ENCODE measurements at places on chromosomes 3 and 15.

GRCh38 chr3:55571913-55572312 lies 84.8 kb upstream of the WNT5A start:
- DNase-seq: no peak

DNA sequence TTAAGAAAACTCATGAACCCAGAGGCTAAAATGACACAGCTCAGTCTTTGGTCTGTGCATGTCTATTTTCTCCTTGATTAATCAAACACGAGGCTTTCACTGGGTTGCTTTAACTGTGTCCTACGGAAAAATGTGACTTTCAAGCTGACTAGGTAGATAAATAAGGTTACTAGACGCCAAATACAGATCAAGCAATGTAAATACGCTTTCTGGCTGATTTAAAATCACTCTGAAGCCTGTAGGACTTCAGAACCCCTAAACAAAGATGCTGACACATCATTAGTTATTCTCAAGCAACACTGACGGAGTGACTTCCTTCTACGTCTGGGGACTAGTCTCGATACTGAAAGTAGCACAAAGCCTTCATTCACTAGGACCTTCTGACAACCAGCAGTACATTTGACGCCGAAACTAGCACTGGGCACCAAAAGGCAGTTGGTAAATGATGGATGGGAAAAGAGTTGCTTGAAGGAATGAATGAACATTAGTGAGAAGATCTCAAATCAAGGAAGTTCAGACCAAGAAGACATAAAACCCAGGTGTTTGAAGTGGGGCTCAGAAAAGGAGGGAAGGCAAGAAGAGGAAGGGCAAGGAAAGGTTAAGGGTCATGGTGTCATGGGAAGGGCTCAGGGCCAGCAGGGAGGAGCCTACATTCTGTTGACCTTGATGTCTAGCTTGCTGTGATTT lies 67.1 kb upstream of the CDV3 start:
- peak; percentile 48 for DNase-seq

DNA sequence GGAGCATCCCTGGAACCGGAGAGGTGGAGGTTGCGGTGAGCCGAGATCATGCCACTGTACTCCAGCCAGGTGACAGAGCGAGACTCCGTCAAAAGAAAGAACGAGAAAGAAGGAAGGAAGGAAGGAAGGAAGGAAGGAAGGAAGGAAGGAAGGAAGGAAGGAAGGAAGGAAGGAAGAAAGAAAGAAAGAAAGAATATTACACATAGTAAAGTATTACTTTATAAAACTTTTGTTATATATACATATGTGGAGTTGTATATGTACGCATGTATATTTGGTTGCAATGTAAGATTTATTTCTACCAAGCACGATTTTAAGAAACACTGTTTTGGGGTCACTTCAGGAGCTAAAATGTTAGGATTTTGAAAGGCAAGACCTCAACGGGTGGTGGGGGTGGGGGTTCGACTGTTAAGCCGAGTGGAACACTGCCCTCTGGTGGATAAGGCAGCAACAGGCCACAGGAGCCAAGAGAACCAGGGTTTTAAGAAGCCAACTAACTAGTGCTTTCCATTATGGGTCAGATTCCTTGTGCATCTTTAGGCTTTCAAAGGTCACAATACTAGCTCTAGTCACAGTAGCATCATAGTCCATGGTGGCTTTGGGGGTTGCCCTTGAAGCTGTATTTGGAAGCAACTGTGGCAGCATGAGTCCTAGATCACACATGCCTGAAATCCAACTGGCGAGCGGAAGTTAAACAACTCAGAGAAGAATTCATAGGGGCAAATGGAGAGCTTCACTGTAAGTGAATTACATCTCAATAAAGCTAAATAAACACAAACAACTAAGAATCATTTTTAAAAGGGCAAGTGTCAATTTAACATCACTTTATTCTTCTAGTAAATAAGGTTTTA lies 22.5 kb downstream of the GLB1 start:
- peak; percentile 91 for DNase-seq

- DNase-seq: peak; percentile 22
These were observed 61.6 kb upstream of the RYK start for GRCh38 chr3:134312072-134312872.

- DNase-seq: no peak
These were observed 15.7 kb upstream of the ESYT3 start for GRCh38 chr3:138418601-138419206.

- no peak for DNase-seq
These were observed 111.2 kb upstream of the SLC25A36 start for GRCh38 chr3:140830391-140830790.

DNA sequence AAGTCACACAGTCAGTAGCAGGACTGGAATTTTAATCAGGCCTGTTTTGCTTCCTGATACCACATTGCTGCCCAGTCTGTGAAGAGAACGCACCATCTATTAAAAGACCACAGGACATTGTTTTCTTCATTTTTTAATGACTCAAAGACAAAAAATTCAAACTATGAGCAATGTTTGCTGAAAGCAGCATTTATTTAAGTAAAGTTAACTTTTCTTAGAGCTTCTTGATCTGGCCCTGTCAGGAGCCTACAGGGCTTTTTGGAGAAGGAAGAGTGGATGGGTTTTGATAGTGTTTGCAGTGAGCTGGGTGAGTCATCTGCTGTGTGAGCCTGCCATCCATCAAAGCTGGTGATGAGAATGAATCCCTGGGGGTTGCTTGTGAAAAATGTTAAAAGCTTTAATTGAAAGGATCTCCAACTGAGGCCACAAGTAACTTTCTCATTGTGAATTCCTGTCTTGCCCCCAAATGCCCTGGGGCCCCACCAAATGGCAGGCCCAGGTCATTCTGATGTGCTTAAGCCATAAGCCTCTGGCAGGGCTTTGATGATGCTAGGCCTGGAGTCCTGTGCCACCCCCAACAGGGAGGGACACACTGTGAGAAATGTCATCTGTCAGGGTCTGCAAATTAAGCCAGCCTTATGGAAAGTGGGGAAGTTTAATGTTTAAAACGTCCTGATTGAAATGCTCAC lies 136.2 kb upstream of the PFN2 start:
- peak; percentile 8 for DNase-seq

DNA sequence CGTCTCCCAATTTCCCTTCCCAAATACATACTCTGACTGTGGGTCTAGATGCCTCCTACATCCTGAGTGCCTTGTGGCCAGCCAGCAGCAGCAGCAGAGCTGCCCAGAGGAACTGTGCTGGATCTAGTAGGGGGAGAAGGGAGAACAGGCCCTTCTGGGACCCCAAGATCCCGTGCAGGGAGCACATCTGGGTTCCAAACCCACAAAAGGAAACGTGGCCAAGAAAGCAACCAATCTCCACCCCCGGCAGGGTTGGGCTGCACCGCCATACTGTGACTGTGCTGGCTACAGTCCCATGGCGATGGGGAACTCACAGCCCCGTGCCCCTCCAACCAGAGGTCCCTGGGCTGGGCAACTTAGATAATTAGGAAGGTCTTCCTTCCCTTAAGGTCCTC lies 86.3 kb downstream of the PPCDC start:
- peak; percentile 81 for DNase-seq

- no peak for DNase-seq
These were observed 678.2 kb upstream of the CFAP20DC start for GRCh38 chr3:59727902-59728586.

GRCh38 chr3:156615592-156616173 lies 58.7 kb upstream of the TIPARP start:
- DNase-seq: no peak

DNA sequence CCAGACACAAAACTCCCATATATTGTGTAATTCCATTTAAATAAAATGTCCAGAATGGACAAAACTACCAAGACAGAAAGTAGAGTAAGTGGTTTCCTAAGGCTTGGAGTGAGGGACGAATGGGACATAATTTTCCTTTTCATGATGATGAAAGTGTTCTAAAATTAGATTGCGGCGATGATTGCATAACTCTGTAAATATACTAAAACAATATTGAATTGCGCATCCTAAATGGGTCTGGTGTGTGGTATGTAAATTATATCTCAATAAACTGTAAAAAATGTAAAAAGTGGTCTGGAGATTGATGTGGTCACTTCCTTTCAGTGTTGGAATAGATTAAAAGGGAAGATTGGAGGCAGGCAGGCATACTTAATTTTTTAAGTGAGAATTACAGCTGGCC lies 105.9 kb upstream of the KCNAB1 start:
- DNase-seq: no peak

DNA sequence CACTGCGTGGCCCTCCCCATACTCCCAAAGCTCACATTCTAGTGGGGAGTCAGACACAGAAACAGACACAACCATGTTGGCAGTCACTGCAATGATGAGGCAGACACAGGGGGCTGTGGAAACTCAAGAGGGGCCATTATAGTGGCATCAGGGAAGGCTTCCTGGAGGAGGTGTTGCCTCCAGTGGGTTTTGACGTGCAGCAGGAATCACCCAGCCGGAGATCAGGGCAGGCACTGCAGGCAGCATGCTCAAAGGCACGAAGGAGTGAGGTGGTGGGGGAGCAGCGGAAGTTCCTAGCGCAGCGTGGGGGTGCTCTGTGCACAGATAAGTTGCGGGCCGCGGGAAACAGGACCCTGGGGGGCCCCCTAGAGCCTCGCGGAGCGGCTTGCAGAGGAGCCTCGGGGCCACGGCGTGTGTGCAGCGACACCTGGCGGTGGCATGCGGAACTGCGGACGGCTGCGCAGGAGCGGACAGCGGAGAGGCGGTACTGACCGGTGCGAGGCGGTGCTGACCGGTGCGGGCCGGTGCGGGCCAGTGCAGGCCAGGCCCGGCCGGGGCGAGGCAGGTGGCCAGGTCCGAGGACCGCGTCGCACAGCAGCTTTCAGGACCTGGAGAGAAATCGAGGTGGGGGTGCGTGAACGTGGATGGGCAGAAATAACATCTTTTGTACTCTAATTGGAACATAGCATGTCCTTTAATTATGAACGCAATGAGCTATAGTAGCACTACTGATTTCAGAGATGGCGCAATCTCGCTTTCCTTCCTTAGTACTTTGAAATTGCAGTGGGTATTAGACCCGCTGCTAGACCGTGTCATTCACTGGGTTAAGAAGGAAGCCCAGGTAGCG lies 101.5 kb downstream of the FBLN2 start:
- DNase-seq: peak; percentile 96

- DNase-seq: peak; percentile 58
These were observed 5.2 kb downstream of the GLB1 start for GRCh38 chr3:33091746-33092145.

- no peak for DNase-seq
These were observed 470.4 kb downstream of the LPP start for GRCh38 chr3:188624384-188624783.

- no peak for DNase-seq
These were observed 124.3 kb upstream of the IGF1R start for GRCh38 chr15:98523912-98524662.

DNA sequence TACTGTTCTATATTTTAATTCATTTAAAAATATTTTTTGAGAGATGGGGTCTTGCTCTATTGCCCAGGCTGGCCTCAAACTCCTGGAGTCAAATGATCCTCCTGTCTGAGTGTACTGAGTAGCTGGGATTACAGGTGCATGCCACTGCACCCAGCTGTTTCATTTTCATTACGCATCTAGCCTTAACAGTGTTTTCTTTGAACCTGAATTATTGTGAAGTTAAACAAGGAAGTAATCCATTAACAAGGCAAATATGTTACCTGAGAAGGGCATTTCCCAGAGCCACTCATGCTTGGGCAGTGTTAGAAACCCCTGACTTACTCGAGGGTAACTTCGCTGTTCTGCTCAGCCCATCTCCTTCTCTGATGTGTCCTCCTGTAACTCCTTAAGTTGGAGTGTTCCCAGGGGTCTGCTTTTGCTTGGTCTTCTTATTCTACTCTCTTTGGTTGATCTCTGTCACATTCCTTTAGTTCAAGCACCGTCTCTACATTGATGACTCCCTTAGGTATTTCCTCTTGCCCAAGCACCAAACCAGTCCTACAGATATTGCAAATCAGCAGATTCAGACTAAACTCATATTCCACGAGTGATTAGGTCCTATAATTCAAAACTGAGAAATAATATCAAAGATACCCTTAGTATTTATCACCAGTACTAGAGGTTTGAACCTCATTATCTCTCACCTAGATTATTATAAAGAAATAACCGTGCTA lies 107.9 kb downstream of the STAC start:
- no peak for DNase-seq

- DNase-seq: no peak
These were observed 15.3 kb upstream of the RPL32 start for GRCh38 chr3:12856626-12857025.

GRCh38 chr3:87727783-87728182 lies 331.0 kb downstream of the CGGBP1 start:
- no peak for DNase-seq

GRCh38 chr3:44920081-44920480 lies 45.7 kb downstream of the TGM4 start:
- DNase-seq: no peak

- peak; percentile 43 for DNase-seq
These were observed 10.6 kb downstream of the POPDC2 start for GRCh38 chr3:119649761-119650160.

GRCh38 chr3:14147066-14147435 lies 22.2 kb downstream of the TMEM43 start:
- DNase-seq: no peak

GRCh38 chr3:48232232-48232631 lies 8.7 kb upstream of the ZNF589 start:
- DNase-seq: no peak

DNA sequence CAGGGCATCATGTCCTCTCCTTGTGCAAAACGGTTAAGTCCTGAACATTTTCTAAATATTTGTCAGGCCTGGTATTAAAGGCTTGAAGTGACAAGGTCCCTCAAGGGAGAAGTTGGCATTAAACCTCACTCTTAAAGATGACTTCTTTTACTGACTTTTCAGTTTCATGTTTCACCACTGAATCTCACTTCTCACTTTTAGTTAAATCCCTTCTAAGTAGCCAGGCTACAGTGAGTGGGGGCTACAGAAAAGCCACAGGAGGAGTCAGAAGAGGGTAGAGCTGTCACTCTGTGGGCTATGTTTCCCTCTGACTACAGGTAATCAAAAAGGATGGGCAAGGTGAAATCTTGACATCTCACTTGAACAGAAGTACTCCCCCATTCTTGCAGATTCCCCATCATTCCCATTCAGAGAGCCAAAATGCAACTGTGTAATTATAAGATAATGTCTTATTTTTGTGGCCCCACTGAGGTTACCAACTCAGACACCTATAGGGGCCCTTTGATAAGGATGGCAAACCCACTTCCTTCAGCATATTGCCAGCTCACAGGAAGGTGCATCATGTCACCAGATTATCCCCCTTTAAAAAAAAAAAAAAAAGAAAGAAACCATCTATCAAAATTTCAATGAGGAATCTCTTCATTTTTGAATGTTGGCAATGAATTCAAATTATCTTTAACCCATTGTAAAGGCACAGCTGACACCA lies 790.1 kb upstream of the CFAP20DC start:
- no peak for DNase-seq

DNA sequence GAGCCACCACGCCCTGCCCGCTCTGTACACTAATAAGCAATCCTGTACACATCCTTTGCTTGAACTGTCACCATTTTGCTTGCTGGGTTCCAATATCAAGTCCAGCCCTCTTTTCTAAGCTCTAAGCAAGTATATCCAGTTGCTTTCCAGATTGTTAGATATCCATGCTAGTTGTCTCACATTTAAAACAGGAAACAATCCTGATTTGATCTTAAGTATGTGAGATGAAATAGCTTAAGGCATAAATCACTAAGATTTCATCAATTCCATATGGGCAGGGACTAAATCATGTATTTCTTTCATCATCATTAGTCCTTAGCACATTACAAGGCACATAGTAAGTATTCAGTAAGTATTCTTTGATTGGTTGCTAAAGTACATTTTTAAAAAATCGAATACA lies 16.2 kb downstream of the ATP11B start:
- DNase-seq: no peak
